Stimulated activated CD8-positive, alpha-beta memory T cell treated with anti-CD3 and anti-CD28 coated beads, Interleukin-7, amount 100 ng/mL, for 1 hour (primary cell): ENCODE measurements at places on chromosomes 2 and 18.

DNA sequence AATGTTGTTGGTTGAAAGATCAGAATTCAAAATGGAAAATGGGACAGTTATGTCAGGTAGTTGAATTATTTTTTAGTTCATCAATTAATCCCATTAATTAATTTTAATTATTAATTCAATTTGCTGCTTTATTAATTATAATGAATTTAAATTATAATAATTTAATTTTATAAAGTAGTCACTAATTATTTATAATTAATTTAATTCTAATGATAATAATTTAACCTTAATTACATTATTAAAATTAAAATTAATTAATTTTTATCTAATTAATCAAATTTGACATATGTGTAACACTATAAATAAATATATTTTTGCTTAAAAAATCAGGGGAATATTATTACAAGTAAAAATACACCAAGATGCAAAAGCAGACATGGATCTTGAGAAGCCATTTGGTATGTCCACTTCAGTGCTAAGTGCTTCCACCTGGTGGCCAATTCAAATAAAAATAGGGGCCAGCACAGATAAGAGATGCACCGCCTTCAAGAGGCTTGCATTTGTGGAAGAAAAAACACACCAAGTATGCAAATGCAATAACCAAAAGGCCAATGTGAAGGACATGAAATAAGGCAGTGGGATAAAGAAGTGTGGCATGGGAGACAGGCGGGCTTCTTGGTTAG is 73.2 kb downstream of the MBP start:
- DNase-seq: no peak

DNA sequence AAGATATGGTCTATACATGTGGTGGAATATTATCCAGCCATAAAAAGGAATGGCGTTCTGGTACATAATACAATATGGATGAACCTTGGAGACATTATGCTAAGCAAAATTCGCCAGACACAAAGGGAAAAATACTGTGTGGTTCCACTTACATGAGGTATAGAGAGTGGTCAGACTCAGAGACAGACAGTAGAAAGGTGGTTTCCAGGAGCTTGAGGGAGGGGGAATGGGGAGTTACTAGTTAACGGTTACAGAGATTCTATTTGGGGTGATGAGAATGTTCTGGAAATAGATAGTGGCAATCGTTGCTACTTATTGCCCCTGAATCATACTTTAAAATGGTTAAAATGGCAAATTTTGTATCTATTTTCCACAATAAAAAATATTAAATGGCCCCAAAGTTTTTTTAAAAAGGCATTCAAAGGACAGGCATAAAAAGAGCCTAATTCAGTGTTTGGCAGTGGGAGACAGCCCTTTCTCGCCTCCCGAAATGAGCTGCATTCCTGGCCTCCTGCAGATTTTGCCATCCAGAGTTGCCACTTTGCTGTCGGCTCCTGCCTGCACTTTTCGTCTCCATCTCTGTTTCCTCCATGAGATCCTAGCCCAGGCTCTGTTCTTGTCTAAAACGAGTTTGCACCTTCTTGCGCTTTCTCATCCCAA is 13.5 kb downstream of the TNFRSF11A start:
- no peak for DNase-seq

- no peak for DNase-seq
Measured at GRCh38 chr2:41496908-41497307, 550.9 kb upstream of the PKDCC start.

GRCh38 chr2:205665791-205666190 is 16.5 kb upstream of the NRP2 start:
- DNase-seq: no peak

DNA sequence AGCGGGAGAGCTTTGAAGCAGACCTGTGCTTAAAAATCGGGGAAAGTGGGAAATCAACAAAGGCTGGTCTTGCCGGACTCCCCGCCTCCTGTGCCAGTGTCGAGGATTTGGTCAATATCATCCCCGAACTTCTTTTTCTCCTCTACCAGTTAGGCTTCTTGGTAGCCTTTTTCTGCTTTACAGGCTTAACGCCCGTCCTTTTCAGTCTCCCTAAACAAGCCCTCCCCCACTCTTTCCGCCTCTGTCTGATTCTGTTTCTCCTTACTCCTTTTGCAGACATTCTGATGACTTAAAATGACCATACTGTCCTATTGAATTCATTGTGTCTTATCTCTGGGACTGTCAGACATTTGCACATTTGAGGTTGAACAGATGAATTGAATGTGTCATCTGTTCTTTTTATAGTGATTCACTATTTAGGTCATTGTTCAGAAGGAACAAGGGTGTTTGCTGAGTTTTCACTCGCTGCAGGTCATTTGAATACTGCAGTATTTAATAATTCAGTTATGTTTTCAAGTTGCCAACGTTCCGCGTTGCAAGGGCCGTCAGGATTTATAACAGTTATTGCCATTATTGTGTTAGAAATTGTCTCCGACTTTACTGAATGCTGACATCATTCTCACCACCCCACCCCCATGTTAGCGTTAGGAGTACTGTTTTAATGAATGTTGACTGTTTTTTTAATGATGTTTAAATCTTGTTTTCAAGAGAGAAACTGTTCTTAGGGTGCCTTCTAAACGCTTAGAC is 1.1 kb downstream of the ITGAV start:
- no peak for DNase-seq

DNA sequence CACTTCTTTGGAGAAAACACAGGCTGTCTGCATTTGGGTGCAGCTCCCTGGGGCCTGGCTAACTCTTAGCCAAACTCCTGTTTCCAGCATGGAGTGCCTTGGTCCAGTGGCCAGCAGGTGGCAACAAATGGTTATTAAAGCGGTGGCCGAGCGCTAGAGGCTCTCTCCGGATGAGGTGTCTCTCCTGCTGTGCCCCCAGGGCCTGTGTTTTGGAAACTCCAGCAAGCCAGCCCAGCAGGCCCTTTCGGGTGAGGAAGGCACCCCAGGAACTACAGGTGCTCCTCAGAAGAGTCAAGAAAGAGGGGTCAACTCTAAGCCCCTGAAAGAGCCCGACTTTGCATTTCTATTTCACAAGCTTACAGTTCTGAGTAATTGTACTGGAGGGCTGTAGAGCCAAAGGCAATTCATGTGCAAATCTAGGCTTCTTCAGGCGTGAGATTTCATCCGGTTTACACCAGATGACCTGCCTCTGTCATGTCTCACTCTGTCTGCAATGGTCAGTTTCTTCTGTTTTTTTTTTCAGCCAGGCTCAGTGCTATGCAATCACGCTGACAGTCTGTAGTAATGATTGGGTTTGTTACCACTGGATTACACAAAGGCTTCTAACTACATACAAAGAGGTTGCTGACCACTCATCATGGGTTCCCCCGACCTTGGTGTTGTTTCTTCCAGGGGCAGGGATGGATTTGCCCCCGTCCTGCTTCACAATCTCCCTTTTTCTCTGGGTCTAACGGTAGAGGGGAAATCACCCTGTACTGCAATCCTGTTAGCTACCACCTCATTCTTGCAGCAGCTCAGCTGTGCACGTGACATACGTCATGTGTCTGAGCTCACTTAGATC is 7.6 kb upstream of the CHRNA1 start:
- no peak for DNase-seq

DNA sequence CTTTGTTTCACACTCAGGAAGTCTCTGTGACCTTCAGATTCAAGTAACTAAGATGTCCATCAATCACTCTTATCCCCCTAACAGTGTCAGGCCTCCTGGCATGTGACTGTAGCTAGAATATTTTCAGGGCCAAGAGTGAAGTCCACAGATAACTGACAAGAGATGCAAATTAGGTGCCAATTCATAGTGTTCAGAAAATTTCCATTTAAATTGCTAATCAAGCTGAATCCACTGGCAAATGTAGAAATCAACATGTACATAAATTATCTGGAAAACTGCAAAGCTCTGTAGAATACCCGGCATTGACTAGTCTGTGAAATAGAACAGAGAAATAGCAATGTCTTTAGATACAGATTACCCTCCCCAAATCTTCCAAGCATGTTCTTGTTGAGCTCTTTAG is 38.6 kb upstream of the ARL4C start:
- DNase-seq: no peak

DNA sequence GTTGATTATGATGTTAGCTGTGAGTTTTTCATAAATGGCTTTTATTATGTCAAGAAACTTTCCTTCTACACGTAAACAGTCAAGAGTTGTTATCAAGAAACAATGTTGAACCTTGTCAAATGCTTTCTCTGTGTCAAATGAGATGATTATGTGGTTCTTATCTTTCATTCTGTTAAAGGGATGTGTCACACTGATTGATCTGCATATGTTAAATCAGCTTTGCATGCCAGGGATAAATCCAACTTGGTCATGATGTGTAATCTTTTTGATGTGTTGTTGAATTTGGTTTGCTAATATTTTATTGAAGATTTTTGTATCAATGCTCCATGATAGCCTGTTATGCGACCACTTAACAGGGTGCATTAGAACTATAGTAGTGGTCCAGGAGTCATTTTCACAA is 107.3 kb downstream of the C1QL2 start:
- DNase-seq: no peak

DNA sequence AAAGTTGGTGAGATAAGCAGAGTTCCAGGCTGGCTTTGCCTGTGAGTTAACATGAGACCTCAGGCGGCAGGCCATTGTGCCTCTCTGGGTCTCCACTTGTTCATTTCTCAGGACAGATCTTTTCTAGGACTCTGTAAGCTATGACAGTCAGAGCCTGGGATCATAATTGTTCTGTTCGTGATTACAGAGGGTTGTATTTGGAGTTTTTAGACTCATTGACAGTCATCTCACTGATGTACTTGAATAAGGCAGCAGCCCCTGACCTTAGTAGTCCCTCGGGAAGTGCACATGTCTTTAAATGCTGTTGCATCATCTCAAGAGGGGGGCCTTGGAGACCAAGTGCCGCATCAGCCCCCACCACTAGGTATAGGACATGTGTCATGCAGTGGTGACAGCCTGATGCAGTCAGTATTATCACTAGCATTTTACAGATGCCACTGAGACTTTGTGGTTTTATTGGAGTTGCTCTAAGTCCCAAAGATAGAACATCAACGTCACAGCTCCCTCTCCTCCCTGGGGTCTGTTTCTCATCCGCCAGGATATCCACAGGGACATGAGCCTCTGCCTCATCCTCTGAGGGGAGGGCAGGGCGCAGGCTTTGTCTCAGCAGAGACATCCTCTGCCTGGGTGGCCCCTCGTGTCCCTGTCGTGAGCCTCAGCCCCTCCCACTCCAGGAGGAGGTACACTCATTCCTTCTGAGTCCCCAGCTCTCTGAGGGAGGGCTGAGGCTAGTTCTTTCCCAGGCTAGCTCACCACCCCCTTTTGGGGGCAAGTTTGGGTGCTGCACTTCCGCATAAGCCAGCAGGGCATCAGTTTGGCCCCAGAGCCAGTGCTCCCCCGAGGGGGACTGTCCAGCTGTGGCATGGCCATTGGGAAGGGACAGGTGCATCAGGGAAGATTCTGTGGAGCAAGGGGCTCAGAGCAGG is 14.1 kb downstream of the GLI2 start:
- no peak for DNase-seq
